RWPE1 (cell line): ENCODE measurements at places on chromosomes 2 and 18.
A peak's percentile ranks its signal among the peaks of the same experiment; 100 is the strongest.

DNA sequence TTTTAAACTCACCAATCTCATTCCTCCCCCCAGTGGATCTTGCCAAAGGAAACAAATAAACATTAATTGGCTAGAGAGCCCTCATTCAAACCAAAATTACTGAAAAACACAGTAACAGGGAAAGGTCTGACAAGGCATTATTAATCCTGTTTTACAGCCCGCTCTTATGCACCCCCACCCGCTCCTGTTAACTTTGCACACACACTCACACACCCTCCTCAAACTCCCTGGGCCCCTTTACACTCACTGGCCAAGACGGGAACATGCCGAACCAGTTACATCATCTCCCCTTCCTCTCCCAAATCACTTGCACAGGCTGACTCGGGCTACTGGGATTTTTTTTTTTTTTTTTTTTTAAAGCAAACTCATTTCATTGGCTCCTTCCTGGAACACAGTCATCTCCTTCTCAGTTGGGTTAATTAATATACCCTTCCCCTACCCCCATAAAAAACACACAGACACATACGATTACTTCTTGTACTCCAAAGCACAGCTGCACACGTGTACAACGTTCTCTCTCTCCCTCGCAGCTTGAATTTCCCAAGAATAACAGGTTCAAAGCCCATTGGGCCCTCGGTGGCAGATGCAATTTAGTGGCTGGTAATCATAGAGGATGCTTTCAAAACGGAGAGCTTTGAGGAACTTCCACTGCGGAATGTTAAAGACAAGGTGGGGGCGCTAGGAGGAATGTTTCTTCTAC, 31.8 kb downstream of the KLF7 start:
- peak; percentile 77 for DNase-seq

DNA sequence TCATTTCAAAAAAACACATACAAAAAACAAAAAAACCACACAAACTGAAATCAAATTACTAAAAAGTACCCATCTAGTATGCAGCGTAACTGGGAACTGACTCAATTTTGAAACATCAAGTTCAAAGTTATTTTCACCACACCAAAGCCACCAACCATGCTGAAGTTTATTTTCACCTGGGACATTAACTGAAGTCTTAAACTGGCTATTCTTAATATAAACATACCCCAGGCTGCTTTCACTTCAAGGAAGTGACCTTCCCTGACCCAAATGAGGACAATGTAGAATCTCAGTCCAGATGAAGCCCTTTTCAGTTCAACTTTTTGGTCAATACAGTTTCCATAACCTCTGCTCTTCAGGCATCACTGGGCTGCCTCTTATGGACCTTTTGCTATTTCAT, 84.6 kb downstream of the PIGN start:
- DNase-seq: no peak

GRCh38 chr2:27303093-27304025, 4.9 kb downstream of the UCN start:
- DNase-seq: peak; percentile 72

- peak; percentile 93 for DNase-seq
These were observed 134.8 kb upstream of the CREB1 start for GRCh38 chr2:207394812-207395534.

GRCh38 chr2:216888887-216889622, 29.2 kb upstream of the TNP1 start:
- no peak for DNase-seq

DNA sequence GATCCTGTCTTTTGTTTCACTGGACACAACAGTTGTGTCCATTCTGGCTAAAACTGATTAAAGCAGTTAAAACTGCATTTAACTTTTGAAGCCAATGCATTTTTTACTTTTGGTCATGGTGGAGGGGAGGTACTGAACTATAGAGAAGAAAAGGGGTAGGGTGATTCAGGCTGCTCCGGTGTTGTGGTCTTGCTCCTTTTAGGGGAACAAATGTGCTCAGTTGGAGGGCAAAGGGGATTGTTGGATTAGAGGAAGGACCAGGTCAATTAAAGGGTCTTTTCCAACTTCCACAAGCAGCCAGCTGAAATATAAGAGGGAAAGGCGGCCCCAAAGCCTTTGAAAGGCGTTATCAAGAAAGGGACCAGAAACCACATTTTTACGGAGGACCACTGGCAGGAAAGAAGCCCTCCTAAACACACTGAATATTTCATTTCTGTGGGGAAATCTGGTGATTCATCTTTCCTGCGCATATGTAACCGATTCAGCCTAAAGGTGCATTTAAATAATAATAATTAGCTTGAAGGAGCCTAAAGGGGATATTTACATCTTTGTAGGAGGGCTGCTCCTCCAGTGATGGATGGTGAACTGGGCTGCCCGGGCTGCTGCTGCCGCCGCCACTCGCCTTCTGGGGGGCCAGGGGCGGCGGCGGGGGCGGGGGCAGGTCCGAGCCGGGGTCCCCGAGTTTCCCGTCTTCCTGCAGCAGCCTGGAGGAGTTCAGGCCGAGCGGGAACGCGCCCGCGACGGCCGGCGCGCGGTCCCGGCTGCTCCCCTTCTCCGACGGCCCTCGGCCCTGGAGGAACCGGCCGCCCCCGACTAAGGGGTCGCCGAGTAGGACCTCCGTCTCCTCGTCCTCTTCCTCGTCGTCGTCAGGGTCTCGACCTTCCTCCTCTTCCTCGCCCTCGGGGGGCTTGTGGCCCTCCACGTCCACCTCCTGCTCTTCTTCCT, 5.2 kb downstream of the SKOR2 start:
- no peak for DNase-seq

- DNase-seq: no peak
These were observed 122.8 kb upstream of the LGALSL start for GRCh38 chr2:64331114-64331645.

GRCh38 chr18:4541588-4541987, 86.5 kb upstream of the DLGAP1 start:
- DNase-seq: no peak

- no peak for DNase-seq
These were observed 59.8 kb upstream of the CHRNA1 start for GRCh38 chr2:174824068-174824467.

DNA sequence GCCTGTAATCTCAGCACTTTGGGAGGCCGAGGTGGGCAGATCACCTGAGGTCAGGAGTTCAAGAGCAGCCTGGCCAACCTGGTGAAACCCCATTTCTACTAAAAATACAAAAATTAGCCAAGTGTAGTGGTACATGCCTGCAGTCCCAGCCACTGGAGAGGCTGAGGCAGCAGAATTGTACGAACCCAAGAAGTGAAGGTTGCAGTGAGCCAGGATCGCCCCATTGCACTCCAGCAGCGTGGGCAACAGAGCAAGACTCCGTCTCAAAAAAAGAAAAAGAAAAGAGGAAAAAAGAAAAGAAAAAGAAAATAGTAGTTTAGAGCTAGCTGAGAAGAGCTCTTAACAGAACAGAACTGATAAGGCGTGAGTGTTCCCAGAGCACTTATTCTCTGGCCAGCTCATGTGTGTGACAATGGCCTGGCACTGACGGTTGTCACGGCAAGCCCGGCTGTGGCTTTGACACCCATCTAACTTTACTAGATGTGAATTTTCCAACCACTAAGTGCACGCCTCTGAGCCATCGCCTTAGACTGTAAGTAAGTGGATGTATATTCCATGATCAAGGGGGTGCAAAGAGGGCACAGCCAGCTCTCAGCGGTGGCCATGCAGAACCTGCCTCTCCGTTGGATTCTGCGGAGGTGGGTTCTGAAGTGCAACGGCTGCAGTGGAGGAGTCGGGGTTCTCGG, 80.0 kb downstream of the ZNF516 start:
- no peak for DNase-seq

DNA sequence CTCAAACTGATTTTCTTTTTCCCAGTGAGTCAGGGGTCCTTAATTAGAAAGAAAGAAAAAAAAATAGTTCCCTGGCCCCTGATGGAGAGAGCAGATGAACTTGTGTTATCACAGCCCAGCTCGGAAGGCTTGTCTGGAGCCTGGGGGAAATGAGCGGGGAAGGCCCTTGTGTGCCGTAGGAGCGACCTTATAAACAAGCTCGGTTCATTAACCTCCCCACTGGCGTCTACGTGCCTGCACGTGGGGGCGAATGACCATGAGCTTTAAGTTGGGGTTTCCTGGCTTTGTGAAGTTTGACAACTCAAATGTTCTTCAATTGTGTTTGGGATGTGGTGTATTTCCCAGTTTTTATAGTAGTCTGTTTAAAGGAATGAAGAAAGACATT, 69.5 kb downstream of the EPAS1 start:
- no peak for DNase-seq

GRCh38 chr2:210965472-210965871, 409.1 kb downstream of the CPS1 start:
- no peak for DNase-seq

DNA sequence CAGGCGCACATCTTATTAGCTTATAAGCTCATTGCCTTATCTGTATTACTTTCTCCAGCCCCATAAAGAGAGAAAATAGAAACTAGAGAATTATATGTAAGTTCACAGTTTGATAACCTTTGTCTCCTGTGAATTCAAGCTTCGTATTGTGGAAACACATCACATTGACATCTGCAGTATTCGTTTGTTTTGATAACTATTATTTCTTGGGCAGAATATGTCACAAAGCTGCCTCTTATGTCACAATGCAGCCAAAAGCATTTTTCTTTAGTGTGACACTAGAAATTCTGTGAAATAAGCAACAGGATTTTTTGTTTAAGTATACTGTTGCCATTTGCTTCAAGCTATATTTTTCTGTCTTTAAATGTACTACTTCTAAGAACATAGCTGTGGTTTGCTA, 221.5 kb downstream of the DOK6 start:
- DNase-seq: no peak

DNA sequence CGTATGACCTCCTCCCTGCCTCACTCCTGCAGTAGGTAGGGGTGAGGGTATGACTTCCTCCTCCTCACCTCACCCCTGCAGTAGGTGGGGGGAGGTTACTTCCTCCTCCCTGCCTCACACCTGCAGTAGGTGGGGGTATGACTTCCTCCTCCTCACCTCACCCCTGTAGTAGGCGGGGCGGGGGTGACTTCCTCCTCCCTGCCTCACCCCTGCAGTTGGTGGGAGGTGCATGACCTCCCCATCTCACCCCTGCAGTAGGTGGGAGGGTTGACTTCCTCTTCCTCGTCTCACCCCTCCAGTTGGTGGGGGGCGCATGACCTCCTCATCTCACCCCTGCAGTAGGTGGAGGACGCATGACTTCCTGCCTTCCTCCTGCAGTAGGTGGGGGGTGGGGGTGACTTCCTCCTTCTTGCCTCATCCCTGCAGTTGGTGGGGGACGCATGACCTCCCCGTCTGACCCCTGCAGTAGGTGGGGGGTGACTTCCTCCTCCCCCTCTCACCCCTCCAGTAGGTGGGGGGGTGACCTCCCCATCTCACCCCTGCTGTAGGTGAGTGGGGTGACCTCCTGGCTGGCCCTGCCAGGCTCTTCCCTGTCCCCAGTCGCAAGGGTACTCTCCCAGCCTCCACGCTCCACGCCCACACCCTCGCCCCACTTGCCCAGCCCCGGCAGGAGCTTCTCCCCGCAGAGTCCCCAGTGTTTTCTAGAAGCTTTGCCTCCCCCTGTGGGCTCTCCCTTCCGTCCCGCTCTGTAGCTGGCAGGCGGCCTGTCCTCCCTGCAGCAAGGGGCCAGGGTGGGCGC, 39.3 kb downstream of the TSHZ1 start:
- DNase-seq: no peak

DNA sequence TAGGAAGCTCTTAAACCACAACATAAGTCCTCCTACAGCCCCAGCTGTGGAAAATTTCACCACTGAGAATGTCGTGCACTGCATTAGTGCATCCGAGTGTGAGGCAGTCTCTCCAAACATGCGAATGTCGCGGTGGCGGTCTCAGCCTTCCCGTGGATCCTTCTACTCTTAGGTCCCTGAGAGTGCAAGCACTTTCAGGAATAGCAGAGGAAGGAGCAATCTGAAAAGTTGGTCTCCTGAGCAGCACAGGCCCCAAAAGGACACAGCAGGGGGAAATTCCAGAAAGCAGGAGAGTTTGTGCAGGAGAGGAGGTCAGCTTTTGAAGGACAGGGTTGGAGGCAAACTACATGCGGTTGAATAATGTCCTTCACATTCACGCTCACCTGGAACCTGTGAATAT, 440.5 kb upstream of the SMIM21 start:
- DNase-seq: no peak

- DNase-seq: no peak
These were observed 75.4 kb upstream of the IGFBP5 start for GRCh38 chr2:216770717-216771116.

GRCh38 chr2:70806013-70806412, 14.4 kb downstream of the CLEC4F start:
- DNase-seq: no peak

DNA sequence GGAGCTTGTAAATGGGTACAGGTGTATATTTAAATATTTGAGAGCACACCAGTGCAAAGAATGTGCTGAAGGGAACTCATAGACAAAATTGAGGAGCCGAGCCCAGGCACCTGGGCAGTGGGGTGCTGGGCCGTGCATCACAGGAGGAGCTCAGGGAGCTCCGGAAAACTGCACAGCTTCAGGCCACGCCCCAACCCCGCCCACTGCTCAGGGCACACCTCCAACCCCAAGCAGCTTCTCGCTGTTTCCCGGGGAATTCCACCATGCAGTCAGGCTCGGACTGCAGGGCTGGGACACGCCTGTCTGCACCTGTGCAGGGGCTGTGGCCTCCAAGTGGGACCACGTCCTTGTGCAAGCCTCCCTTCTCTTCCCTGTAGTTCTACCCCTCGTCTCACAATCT, 243.0 kb downstream of the HDAC4 start:
- peak; percentile 69 for DNase-seq

GRCh38 chr2:183001948-183002347, 36.3 kb downstream of the NCKAP1 start:
- no peak for DNase-seq

GRCh38 chr2:222707102-222707688, 35.7 kb downstream of the MOGAT1 start:
- DNase-seq: no peak

GRCh38 chr2:204197336-204198005, 260.9 kb downstream of the ICOS start:
- no peak for DNase-seq

DNA sequence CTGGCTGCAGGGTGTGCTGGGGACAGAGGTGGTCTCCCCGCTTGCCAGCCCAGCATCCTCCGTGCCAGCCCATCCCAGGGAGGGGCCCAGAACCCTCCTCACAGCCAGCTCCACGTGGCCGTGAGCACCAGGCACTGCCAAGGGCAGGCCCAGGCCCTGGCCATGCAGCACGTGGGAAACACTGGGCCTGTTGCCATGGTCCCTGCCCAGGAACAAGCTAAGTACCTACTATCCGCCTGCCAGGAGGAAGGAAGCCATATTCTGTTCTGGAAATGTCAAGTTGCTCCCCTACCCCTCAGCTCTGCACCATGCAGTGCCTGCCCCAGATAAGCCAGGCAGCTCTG, 250.6 kb downstream of the CYP26B1 start:
- DNase-seq: no peak

- DNase-seq: no peak
These were observed 422.1 kb upstream of the SETBP1 start for GRCh38 chr18:44258576-44258975.

DNA sequence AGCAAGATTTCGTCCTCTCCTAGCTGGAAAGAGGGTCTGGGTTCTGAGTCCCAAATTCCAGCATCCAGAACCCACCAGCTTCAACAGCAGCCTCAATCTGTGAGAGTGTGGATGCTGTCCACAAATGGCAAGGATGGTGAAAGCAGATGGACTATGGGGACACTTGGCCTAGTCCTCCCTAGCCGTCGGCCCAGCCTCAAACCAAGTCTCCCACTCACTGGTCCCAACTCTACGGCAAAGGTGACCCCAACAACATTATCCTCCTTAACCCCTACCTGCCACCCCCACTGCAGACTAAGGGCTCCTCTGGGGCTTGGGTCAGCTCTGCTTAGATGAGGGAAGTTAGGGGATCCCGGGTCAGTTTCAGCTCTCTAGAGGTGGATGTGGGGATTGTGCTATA, 57.3 kb downstream of the TNS1 start:
- no peak for DNase-seq

GRCh38 chr18:32909798-32910561, 137.2 kb upstream of the KLHL14 start:
- no peak for DNase-seq
